Stimulated activated CD4-positive, alpha-beta T cell treated with anti-CD3 and anti-CD28 coated beads, Interleukin-4, amount 100 ng/mL, for 1 hour (primary cell): ENCODE measurements at places on chromosomes 5 and 9.

DNA sequence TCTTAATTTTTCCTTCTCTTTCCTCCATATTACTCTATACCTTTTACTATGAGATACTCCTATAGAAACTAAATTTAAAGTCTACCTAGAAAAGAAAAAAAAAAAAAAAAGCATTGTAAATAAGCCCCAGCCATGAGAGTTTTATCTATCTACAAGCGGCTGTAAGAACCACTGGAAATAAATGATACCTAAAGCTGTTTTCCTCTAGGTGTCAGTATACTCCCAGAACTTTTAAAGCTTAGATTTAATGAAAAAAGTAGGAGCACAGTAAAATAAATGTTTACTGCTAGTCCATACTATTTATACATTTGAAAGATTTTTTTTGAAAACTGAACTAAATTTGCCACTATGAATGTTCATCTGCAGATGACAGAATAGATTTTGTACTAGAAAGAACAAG, 26.2 kb downstream of the TYRP1 start:
- DNase-seq, result no peak

DNA sequence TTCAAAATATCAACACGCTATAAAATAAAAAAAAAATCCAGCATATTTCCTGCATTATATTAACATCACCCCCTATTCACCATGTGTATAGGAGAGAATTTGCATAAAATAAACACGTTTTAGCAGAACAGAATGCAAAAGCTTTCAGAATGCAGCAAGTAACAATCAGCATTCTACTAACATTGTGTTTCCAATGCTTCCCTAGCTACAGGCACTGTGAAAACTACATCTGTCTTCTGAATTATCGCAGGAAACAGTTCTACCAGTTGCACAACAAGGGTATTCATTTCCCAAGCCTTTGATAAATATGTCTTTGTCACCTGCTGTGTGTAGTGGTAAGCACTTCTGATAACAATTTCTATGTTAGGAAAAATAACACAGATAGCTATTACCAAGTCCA, 1015.8 kb downstream of the CDH18 start:
- DNase-seq, result no peak

DNA sequence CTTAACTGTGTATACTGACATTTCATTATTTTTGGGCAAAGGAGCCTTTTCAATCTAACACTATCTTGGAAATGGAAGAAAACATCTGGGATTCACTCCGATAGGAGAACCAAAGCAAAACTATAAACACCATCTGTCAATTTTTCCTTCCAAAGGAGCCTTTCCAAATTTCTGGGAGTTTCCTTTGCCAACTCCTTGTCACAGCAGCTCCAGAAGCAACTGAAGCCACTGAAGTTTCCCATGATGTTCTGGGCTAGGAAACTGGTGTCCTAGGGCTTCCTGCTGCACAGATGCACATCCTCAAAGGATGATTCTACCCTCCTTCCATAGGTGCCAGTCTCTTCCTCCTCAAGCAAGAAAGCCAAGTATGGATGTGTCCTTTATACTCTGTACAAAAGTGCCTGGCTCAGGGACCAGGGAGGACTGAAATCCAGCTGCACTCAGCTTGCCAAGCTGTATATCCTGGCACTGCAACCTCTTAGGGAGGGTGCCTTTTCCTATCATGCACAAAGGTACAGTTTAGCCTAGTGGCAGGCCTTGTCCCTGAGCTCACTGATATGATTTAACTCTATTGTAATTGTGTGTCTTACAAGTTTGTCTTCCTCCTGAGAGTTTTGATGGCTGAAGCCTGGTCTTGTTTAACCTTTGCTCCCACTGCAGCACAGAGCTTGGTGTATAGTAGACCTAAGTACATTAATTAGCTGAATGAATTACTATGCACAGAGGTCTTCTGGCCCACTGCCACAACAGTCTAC, 8.4 kb upstream of the UBAP1 start:
- no peak for DNase-seq

DNA sequence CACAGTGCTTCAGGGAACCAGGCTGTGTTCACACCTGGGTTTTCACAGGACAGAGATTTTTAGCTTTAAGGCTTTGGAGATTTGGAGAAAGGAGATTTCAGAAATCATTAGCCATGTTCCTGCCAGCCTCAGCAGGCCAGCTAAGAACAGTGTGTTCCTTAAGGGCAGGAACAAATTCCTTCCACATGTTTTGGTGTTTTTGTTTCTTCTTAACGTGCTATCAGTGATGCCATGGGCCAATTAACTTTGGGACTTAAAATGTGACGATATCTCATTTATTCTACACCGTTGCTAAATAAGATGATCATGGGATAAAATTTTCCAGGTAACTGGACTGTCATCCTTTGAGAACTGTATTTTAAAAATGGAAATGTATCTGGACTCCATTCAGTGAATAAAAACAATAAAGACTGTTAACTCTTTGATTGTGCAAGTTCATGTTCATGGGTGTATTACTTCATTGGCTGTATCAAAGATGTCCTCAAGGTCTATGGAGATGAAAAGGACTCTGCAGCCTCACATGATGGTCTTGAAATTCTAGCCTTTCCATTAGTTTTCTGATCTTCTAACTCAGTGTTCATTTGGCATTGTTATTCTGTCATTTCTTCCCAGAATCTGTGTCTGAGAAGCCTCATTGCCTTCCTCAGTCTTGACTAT, 72.3 kb downstream of the ZNF366 start:
- DNase-seq, result no peak

DNA sequence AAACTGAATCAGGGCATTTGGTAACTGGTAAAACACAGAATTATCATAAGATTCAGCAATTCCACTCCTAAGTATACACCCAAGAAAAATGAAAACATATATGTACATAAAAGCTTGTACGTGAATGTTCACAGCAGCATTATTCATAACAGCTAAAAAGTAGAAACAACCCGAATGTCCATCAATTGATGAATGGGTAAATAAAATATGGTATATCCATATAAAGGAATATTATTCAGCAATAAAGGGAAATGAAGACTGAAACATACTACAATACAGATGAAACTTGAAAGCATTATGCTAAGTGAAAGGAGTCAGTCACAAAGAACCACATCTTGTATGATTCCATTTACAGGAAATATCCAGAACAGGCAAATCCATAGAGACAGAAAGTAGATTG, 65.5 kb downstream of the MPDZ start:
- DNase-seq, result no peak

DNA sequence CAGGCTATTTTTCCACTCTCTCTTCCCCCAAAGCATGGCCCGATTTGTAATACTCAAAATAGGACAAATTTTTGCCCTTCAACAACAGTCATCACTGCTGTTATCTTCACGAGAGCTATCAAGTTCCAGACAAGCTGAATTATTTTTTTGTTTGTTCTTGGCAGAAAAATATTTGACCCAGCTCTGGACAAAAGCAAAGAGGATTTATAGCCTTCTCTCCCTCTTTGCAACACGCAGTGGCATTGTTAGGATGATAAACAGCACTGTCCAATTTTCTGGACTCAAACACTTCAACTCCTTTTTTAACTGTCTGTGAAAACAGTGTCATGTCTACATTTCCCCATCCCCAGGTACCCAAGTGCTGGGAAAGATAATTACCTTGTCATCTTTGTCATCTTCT, 160.3 kb downstream of the SLF1 start:
- no peak for DNase-seq

GRCh38 chr5:127505905-127506304, 11.5 kb upstream of the PRRC1 start:
- DNase-seq, result no peak

- no peak for DNase-seq
These were observed 51.5 kb downstream of the KLF9 start for GRCh38 chr9:70362952-70363351.

- no peak for DNase-seq
These were observed 76.0 kb upstream of the DAP start for GRCh38 chr5:10836986-10837385.

- DNase-seq, result no peak
These were observed 98.0 kb downstream of the ENC1 start for GRCh38 chr5:74542482-74542881.

- DNase-seq, result no peak
These were observed 6.1 kb downstream of the SARDH start for GRCh38 chr9:133731876-133732638.

GRCh38 chr5:32712481-32713360, 1.6 kb downstream of the NPR3 start:
- DNase-seq, result no peak

DNA sequence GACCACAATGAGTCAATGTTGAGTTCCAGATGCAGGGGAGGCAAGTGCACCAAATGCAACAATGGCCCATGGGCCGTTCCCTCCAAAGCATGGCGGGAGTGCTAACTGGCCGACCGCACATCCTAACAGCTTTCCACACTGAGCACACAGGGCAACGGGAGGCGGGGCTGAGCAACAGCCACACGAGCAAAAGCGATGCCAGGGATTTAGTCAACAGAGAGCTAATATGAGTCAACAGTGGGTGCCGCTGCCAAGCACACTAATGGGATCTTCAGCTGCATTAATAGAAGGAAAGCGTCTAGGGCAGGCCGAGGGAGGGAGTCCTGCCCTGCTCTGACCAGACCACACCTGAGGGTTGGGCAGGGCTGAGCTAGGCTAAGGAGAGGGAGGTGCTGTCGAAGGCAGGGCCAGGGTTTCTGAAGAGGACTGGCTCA, 4.6 kb downstream of the EPB41L4B start:
- no peak for DNase-seq

DNA sequence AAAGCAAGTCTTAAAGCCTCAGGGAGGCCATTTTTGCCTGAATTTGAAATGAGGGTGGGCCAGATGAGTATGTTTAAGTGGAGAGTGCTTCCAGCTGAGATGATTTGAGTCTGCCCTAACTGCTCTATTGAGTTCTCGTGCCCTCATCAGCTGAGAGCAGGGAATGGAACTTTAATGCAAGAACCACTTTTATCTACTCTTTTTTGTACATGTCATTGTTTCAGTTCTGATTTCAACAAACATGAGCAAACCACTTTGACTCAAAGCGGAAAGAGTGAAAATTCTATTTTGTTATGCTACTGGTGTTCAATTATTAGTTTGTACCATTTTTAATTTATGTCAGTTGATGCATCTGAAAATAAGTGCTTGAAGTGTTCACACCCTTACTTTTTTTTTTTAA, 35.8 kb downstream of the DCAF10 start:
- DNase-seq, result no peak

- DNase-seq, result no peak
These were observed 385.0 kb downstream of the EFNA5 start for GRCh38 chr5:107285772-107286171.

DNA sequence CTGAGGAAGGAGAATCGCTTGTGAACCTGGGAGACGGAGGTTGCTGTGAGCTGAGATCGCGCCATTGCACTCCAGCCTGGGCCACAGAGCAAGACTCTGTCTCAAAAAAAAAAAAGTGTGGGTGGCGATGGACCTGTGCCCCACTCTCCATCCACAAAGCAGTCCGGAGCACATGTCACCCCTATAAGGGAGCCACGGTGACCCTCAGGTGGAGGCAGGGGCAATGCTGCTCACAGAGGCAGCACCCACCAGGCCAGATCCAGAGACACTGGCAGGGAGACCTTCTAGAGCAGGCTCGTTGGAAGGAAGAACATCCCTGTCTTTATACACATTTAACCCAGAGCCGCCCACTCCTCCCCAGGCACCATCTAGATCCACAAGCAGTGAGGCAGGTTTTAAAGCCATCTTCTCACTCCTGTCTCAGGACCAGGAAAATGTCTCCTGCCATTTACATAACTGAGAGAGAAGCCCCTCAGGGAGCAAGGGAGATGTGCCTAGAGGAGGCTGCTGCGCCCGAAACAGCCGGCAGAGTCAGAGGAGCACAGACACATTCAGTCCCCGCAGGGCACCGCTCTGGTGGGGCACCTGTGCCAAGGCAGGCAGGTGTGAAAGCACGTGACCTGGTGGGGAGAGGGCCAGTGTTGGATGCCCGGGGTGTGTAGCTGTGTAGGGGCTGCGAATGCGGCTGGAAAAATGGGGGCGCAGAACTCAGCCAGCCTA, 31.6 kb upstream of the ADAMTS2 start:
- DNase-seq, result no peak

DNA sequence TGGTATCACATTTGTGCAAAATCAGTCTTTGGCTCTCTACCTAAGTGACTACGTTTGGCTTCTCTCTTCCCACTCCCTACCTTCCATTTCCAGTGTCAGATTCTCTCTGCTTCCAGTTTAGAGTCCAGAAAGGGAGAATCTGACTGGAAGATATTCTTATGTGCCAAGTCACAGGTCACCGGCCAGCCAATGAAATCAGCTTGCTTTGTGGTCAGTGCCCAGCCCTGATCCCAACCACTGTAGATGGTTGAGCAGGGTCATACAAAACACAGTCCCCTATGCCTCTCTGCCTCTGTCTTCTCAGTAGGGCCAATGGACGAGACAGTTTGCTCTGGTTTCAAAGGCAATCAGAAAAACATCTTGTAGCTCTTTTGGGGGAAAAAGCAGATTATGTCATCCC, 15.6 kb upstream of the EPB41L4B start:
- no peak for DNase-seq

GRCh38 chr5:41832430-41832829, 37.8 kb downstream of the OXCT1 start:
- no peak for DNase-seq

GRCh38 chr5:91487420-91487819, 104.3 kb upstream of the ARRDC3 start:
- DNase-seq, result no peak

DNA sequence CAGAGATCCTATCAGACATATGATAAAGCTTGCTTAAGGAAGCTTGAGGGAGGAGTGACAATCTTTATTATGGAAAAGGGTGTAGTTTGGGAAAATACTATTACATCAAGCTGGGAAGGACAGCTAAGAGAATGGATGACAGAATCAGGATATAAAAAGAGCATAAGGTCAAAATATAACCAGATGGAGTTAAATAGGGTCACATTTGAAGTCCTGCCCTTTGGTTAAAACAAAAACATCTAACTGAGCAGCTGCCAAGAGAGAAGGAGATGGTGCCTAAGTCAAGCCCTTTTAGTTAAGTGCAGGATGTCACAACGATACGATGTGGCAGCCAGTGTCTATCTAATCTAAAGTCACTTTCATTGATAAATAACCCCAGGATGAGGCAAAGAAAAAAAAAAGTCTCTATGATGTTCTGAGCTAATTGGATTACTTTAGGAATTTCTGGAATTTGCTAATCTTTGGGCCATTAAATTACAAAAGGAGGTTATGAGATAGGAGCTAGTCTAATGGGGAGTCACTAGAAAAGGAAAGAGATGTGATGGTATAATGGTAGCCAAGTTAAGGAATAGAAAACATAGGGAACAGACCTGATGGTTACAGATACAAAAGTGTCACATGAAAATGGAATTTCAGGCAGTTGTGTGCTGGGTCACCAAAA, 365.2 kb downstream of the PDE4D start:
- DNase-seq, result no peak

DNA sequence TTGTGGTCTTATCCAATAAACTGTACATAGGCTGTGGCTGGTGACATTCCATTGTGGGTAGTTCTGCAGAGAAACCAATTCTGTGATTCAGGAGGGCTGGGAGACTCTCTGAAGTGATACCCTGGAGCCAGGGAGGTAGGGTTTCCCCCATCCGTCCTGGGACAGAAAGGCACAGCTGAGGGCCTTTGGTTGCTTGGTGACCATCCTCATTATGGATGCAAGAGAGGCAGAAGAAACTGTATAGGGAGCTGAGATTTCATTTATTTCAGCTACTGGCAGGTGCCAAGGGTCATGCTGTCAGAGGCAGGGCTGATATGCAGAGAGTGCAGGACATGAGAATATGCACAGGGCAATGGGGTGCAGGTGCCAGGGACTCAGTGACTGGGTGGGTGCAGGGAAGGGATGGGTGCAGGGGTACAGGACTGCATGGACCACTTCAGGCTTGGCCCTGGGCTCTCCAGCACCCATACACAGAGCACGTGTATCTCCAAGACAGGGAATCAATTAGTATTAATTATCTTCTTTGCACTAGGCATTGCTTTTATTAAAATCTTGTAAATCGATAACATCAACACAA, 236.5 kb downstream of the ICE1 start:
- no peak for DNase-seq
